ENCODE measurements at places on chromosomes 16 and 17.

- DNase-seq: no peak
These were observed 11.7 kb upstream of the HS3ST3B1 start for GRCh38 chr17:14289162-14289561.

GRCh38 chr16:54320697-54321340 is 34.2 kb upstream of the IRX3 start:
- no peak for DNase-seq

- DNase-seq: peak; percentile 28
These were observed 35.2 kb upstream of the ATP2C2 start for GRCh38 chr16:84332975-84333684.

DNA sequence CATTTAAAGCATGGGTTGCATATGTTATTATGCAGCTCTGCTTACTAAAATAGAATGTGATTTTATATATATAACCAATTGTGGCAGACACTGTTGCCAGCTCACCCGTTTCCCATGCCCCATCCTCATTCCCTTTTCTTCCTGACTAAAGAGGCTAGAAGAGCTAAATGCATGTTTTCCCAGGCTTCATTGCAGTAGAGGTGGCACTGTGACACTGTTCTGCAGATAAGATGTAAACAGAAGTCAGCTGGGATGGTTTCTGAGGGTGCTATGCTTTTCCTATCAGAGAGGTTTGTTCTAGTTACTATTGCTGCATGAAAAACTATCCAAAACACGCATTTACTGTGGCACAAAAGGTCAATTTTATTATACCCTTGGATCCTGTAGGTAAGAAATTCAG is 5.7 kb upstream of the TOB1 start:
- no peak for DNase-seq

- peak; percentile 77 for DNase-seq
These were observed 2.8 kb downstream of the PLCD3 start for GRCh38 chr17:45129426-45129939.
